NCI-H2107 (cell line): ENCODE measurements at places on chromosomes 7 and 10.

GRCh38 chr7:152202056-152202455, 176.6 kb downstream of the GALNT11 start:
- DNase-seq: no peak

DNA sequence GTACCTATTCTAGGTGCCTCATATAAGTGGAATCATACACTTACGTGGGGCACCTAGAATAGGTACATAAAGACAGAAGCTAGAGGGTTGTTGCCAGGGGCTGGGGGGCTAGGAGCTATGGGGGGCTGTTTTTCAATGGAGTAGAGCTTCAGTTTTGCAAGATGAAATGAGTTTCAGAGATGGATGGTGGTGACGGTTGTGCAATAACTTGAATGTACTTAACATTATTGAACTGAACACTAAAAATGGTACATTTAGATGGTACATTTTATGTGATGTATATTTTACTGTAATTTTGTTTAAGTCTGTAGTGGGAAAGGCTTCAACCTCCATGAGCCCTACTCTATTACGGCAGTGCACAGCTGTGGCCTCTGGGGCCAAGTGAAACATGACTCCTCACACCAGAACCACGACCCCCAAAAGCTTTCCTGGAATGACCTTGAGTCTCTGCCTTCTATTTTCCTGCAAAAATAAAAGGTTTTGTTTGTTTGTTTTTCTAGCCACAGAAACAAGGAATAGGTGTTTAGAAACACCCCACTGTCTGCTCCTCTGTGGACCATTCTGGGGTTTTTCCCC, 147.3 kb upstream of the PLXNA4 start:
- no peak for DNase-seq

DNA sequence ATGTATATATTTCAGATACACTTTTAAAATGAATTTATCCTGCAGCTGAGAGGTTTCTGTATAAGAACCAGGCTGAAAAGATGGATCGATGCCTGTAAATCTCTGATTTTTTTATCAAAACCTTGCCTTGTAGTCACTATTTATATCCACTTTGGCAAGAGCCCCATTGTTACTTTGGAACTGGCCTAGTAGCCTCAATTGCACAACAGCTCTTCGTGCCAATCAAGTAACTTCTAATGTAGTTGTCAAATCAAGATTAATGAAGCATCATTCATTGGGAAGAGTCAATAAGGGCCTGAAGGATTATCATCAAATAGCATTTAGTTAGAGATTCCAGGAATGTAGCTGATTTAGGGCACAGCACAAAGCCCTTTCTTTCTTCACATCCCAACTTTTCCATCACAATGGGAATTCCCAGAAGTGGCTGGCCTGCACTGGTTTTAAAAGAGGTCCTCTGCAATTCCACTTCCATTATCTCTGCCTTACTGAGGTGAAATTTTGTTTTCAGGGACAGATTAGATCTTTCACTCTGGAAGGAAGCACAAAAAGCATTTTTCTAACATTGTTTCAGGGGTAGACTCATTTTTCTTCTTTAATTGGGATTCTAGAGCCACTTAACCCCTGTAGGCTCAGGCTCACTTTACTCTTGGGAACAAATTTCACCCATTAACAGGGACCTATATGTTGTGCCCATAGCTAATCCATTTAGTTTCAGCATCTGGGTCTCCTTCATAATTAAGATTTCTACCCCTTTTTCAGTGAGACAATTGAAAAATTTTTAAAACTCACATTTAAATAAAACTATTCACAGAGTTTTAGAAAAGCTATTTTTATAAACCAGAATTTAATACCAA, 97.8 kb downstream of the CALCR start:
- no peak for DNase-seq

DNA sequence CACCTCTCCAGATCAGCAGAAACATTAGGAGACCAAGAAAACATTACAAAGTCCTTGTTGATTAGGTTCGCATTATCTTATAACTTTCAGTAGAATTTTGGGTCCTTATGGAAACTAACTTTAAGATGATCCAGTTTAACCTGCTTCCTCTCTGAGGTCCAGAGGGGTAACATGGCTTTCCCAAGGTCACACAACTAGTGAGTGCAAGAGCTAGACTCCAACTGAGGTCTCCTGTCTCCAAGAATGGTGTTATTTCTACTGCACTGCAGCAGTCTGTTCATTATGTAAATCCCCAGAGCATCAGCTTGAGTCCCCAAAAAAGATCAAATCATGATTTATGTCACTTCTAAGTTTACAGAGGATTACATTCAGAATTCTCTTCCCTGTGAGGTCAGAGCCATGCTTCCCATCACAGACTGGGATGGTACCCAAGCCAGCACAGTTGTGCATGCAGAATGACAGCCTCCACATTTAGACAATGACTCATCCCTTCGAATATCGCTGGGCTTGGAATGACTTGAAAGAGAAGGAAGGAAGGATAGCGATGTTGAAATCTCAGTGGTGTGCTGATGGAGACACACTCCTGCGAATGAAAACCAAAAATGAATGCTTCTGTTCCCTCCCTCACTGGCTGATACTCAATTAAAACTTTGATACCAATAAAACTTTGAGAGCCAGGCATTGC, 163.1 kb upstream of the PLXNA4 start:
- no peak for DNase-seq

DNA sequence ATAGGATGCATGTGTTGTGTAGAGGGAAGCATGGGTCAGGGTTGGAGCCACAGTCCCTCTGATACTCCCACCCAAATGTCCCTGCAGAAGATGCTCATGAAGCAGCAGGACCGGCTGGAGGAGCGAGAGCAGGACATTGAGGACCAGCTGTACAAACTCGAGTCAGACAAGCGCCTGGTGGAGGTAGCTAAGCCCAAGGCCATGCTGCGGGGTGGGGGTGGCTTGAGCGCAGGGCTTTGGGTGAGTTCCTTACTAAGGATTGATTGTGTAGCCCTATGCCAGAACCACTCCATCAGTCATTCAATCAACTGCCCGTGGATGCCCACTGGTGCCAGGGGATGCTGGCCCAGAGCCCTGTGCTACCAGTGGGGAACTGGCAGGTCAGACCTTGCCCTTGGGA, 10.3 kb downstream of the TRIM8 start:
- DNase-seq: no peak

GRCh38 chr7:19133390-19133789, 11.8 kb downstream of the FERD3L start:
- DNase-seq: no peak

GRCh38 chr7:33535989-33536388, 369.4 kb upstream of the BMPER start:
- no peak for DNase-seq

DNA sequence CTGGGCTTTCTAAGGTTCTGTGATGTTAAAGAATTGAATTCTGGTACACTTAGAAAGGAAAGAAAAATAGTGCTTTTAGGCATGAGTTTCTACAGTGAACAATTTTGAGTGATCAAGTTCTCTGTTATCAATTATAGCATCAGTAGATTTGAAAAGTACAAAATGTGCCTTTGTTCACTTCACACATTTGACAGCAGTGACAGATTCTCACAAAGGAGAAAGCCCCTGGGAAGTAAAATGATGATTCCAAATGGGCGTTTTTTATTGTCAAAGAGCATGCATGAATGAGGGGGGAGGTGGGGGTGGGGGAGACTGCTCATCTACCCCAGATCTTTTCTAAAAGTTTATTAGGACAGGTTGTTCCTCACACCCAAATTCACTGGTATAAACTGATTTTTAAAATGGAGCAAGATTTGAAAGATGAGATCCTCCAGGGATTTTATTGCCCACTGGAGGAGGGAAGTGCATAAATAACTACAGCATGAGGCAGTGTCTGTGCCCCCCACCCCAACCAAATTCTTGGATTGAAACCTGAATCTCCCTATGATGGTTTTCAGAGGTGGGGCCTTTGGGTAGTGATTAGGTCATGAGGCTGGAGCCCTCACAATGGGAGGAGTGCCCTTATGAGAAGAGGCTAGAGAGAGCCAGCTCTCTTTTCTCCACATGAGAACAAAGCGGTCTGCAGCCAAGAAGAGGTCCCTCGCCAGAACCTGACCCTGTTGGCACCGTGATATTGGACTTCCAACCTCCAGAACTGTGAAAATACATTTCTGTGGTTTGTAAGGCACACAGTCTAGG, 79.5 kb downstream of the AOAH start:
- DNase-seq: no peak

- no peak for DNase-seq
Observed at GRCh38 chr7:117531595-117532244, 51.9 kb downstream of the CFTR start.

GRCh38 chr10:45080331-45080730, 79.6 kb downstream of the ZNF22 start:
- no peak for DNase-seq

DNA sequence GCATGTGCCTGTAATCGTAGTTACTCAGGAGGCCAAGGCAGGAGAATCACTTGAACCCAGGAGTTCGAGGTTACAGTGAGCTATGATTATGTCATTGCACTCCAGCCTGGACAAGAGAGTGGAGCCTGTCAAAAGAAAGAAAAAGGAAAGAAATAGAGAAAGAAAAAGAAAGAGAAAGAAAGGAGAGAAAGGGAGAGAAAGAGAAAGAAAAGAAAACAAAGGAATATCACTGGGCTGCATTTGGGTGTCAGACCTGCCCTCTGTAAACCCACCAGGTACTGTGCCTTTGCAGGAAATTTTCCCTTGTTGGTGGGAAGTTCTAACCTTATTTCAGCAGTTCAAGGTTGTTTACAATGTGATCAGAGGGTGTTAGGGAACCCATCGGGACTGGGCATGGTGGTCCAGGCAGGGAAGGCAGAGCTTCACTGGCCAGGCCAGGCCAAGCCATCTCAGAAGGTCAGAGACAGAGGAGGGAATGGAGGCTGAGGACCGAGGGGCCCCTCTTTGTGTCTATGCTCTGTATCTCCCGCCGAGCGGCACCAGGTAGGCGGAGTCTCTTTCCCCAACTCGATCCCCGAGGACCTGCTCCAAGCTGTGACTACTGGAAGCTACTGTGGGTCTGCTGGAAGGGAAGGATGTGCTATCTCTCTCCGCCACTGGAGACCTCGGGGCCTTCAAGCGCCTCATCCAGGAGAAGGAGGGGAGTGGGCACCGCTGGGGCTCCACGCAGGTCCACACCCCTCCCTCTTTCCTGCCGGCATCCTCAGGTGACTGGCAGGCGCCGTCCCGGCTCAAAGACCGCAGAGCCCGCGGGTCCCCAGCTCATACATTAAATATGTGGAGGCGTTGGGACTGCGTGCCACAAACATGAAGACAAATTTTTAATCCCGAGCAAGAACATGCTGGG, 15.2 kb upstream of the KAZALD1 start:
- peak; percentile 3 for DNase-seq

DNA sequence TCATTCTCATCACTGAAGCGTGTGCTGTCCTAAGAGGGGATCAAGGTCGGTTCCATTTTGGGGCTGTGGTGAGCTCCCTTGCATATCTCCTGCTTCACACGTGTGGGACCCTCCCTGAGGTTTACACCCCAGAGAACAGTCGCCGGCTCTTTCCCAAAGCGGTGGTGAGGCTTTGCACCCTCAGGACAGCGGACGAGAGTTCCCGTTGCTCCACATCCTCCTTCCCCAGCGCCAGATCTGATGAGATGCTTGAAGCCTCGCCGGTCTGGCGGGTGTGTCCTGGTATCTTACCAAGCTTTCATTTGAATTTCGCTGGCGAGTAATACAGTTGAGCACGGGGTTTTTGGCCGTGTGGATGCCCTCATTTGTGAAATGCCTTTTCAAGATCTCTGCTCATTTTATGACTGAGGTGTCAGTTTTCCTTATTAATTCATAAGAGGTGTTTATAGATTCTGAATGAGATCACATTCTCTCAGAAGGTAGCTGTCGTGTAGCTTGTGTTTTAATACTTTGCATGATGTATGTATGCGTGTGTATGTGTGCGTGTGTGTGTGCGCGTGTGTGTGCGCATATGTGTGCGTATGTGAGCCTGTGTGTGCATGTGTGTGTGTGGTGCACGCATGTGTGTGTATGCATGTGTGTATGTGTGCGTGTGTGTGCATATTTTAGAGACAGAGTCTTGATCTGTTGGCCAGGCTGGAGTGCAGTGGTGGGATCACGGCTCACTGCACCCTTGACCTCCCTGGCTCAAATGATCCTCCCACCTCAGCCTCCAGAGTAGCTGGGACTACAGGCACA, 30.7 kb downstream of the ELFN1 start:
- no peak for DNase-seq

GRCh38 chr7:25059576-25059975, 65.5 kb downstream of the CYCS start:
- no peak for DNase-seq

GRCh38 chr10:68602434-68602833, 42.3 kb downstream of the TET1 start:
- no peak for DNase-seq

- no peak for DNase-seq
Observed at GRCh38 chr7:8380130-8380529, 53.3 kb upstream of the NXPH1 start.

- DNase-seq: no peak
Observed at GRCh38 chr10:57919864-57920263, 347.8 kb downstream of the IPMK start.

GRCh38 chr7:15178065-15178464, 275.5 kb upstream of the DGKB start:
- DNase-seq: no peak

GRCh38 chr7:85023066-85023712, 163.7 kb downstream of the SEMA3D start:
- DNase-seq: peak; percentile 13

GRCh38 chr7:31788445-31788844, 101.4 kb downstream of the PPP1R17 start:
- DNase-seq: no peak

GRCh38 chr7:3176112-3177000, 124.7 kb upstream of the SDK1 start:
- no peak for DNase-seq
